ENCODE measurements at places on chromosomes 6 and 20. TPM values are rescaled to one million over a fixed set of nuclear protein-coding genes. Genes with fewer than 3 reads are reported as not detected.

The BEND3 gene
- 6.9 TPM for total RNA-seq

The CLIC5 gene
- total RNA-seq: not detected

The DIDO1 gene
- 36.5 TPM for total RNA-seq

The LINC00237 gene
- not detected for total RNA-seq

The DLK2 gene
- 3.1 TPM for total RNA-seq

The OR2B2 gene
- total RNA-seq: not detected

The TMEM217 gene
- total RNA-seq: 1.2 TPM

The MYLK2 gene
- not detected for total RNA-seq

The MAP3K5 gene
- total RNA-seq: not detected

The SLC32A1 gene
- total RNA-seq: not detected

Measured in G401 (cell line).